ENCODE measurements at places on chromosomes 16 and 17.
A peak's percentile ranks its signal among the peaks of the same experiment; 100 is the strongest.

DNA sequence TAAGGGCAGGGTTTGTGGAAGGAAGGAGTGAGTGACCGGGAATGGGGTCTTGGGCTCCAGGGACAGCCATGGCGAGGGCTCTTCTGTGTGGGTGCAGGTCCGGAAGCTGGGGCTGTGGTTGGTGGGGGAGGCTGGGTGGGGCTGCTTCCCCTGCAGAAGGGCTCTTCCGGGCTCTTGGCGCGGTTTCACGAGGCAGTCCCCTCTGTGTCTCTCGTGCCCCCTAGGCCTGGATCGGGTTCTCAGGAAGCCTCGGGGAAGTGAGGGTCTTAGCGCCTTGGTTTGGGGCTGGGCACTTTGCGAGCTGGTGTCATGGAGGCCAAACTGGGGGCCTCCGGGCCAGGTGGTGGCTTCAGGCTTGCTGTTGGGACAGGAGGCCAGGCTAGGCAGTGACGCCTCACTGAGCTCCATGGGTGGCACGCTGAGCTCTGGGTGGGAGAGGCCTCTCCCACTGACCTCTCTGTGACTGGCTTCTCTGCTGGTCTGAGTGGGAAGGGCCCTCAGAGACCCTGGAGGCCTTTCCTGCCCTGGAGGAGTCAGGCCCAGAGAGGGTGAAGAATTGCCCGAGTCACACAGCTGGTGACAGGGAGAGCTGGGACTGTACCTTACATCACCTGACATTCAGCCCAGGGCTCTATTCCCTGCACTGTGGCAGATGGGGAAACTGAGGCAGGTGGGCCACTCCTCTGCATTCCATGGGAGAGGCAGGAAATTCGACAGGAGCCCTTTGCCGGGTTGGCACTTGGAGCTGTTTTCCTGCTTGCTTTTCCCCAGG, 8.2 kb downstream of the ADCY7 start:
- no peak for DNase-seq

DNA sequence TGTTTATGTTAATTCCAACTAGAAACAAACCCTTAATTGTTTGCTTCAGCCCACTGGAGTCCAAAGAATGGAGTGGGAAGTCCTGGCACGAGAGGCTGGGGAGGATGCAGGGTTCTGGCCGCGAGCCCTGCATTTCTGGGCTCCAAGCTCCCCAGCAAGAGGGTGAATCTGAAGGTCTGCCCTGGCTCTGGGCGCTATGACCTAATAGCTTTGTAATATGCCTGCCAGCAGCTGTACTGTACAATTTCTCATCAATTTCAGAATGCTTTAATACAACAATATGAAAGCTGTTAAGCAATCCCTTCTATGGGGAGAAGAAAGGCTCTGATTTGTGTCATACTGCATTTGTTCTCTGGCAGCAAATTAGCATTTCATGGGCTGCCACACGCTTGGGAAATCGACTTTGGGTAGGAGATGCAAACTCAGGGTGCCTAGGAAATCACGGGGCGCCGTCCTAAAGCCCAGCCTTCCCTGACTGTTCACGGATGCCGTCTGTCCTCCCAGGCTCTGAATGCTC, 43.8 kb downstream of the NDEL1 start:
- no peak for DNase-seq

GRCh38 chr17:70307430-70308225, 138.3 kb downstream of the KCNJ2 start:
- DNase-seq: no peak

- no peak for DNase-seq
Measured at GRCh38 chr16:11627822-11628457, 40.3 kb upstream of the SNN start.

DNA sequence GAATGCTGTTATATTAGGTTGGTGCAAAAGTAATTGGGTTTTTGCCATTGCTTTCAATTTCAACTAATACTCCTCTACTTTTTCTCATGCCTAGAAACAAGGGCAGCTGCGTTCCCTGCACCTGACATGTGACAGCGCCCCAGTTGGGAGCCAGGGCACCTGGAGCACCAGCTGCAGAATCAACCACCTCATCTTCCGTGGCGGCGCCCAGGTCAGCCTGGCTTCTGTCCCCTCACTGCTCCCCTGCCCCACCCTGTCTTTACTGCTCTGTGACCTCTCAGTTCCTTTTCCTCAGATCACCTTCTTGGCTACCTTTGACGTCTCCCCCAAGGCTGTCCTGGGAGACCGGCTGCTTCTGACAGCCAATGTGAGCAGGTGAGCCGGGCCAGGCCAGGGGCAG, 16.4 kb upstream of the ITGAD start:
- no peak for DNase-seq

- no peak for DNase-seq
Measured at GRCh38 chr17:57902800-57903759, 52.1 kb downstream of the CUEDC1 start.

GRCh38 chr17:42989726-42990652, 8.2 kb upstream of the RPL27 start:
- DNase-seq: no peak

- DNase-seq: no peak
Measured at GRCh38 chr16:80100186-80100585, 440.6 kb upstream of the DYNLRB2 start.

DNA sequence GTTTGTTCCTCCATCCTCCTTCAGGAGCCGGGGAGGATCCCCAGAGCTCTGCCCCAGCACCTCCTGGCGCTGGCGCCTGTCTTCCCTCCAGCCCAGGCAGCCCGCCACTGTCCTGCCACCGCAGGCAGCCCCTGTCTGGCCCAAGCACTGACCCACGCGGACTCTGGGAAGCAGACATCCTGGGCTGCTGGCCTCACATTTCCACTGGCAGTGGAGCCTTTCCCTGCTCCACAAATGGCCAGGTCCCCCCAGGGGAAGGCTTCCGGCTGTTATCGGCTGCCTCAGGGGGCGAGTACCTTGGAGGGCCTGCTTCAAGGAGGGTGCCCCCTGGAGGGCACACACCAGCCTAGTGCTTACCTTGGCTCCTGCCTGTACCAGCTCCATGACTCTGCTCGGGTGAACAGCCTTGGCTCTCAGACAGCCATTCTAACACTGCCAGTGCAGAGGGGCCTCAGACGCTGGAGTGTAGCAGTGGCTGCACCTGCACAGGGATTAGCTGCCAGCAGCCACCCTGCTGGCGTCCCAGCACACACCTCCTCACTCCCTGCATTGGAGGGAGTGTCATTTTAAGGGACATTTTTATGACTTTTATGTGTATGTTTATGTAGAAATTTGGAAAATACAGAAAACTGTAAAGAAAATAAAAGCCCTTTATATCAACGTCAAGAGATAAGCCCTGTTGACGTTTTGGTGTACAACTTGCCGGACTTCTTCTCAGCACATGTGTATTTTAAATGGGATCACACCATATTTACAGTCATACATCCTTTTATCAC, 21.0 kb downstream of the ACE start:
- no peak for DNase-seq

DNA sequence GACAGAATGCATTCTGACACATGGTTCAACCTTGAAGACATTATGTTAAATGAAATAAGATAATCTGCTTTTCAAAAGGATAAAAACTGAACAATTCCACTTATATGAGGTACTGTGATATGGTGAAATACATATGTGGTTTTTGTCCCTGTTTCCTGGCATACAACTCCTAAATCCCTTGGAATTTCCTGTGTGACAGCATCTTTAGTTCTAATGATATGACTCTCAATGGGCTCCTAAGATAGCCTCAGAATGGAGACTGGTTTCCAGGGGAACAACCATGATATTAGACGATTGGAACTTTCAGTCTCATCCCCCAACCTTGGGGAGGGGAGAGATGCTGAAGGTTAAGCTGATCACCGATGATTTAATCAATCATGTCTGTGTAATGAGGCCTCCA, 37.7 kb upstream of the PHLPP2 start:
- DNase-seq: no peak

DNA sequence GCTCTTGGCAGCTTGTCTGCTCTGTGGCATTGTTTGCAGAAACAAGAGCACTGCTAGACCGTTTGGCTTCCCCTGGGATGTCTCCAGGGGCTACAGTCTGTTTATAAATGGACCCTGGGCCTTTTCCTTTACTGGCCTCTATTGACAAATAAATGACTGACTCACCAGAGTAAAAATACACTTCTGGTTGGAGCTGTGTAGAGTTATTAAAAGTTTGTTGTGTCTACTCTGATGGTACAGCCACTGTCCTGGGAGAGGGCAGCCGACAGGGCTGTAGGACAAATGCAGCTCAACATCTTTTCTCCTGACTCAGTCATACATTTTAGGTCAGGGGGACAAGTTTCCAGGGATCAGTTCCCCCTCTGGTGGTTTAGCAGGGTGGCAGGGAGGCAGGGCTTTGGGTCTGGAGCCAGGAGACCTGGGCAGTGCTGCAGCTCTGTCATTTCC, 30.0 kb downstream of the FOXL1 start:
- no peak for DNase-seq

DNA sequence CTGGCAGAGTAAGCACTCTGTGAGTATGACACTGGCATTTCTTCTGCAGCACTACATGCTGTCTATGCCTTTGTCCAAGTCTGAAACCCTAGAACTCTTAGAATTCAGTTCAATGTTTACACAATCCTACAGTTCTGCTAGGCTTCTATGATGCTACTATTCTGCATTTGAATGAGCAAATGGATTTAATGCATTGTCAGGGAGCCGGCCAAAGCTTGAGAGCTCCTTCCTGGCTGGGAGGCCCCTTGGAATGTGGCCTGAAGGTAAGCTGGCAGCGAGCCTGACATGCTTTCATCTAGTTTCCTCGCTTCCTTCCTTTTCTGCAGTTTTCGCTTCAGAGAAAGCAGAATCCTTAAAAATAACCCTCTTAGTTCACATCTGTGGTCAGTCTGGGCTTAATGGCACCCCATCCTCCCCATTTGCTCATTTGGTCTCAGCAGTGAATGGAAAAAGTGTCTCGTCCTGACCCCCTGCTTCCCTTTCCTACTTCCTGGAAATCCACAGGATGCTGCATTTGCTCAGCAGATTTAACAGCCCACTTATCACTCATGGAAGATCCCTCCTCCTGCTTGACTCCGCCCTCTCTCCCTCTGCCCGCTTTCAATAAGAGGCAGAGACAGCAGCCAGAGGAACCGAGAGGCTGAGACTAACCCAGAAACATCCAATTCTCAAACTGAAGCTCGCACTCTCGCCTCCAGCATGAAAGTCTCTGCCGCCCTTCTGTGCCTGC, at the start of gene CCL2:
CCL2 (plus strand) TSS at position 635 of the 730 bp plus-strand sequence; CDS start at position 700, 65 bp downstream.
- DNase-seq: peak; percentile 55

DNA sequence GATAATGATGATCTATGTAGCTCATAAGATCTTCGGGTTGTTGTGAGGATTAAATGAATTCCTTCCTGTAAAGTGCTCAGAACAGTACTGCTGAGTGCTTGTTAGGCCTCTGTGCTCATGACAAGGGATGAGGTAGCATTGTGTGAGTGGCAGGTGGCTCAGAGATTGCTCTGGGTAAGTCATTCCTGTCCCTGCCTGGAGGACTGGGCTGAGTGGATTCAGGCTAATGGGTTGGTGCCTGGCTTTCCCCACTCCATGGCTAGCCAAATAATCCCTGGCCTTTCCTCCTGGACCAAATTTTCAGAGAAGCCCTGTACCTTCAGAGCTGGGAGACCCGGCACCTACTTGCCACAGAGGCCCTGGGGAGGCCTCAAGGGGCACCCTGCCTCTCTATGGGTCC, 1.3 kb upstream of the CCDC92B start:
- DNase-seq: no peak

- DNase-seq: no peak
Measured at GRCh38 chr17:65433592-65433991, 127.9 kb downstream of the AXIN2 start.

DNA sequence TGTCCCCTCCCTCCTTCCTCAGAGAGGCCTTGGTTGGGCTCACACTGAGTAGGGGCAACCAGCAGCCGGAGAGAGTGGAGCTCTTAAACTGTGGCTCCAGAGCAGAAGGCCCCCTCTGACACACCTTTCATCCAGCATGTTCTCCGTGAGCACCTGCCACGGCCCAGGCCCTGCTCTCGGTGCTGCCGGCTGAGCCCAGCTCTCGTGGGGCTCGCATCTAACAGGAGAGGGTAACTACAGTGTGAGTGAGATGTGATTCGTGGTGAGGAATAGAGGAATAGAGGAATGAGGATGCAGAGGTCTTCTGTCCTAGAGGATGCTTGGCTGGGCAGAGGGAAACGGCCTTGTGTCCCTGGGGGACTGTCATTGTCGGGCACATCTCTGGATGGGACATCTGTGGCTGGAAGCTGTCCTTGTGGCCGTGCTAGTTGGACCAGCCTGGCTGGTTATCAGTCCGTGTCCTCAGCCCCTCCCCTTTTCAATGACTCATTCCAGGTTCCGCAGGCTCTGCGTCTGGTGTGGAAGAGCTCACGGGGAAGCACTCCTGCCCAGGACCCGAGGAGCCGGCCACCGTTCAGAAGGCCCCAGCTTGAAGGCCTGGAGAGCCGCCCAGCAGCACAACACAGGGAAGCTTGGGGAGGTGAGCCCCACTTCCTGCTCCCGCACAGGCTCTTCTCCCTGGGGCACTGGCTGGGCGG, 11.9 kb upstream of the DNASE1 start:
- DNase-seq: no peak

DNA sequence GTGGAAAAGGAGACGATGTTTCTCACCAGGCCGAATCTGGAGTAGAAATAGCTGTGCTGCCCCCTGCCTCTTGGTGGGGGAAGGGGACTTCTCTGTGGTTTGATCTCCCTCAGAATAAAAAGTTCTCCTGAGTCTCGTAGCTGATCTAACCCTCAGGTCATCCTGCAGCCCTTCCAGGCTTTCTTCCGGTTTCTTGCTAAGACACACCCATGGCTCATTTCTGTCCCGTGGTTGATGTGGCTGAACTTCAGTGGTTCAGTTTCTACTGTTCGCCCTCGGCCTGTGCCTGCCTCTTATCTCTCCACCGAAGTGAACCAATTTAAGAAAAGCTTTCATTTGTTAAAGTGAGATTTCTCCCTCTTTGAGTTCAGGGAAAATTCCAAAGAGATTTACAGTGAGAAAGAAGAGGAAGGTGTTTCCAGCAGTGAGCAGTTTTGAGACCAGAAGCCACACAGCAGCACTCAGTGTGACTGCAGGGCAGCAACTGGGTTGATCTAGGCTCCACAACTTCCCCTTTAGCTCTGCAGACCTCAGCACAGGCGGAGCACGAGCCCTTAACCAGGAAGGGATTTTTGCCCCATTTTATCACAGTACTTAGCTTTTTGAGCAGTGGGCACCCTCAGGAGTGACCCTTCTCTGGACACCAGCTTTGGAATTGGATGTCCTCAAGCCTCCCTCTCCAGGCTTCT, 34.9 kb upstream of the CACNG5 start:
- DNase-seq: no peak

DNA sequence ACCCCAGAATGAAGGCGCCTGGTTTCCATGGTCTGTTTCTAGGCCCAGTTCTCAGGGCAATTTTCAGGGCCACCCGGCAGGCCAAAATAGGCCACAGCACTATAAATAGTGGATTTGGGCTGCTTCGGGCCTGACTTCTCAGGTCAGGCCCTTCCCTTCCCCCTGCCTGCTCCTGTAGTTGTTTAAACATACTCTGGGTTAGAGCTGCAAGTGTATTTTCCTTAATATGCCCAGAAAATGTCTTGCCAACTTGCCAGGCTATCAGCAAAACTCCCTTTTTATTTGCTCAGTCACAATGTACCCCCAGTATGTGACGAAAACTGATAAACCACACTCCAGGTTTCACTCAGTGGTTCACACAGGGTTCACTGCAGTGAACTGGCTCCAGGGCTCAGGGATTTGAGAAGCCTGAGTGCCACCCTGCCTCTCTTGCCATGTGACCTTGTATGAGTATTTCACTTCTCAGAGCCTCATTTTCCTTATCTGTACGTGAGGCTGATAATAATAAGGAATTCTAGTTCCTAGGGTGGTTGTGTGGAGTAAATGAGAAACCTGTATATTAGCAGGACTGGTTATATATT, 76.5 kb downstream of the GPRC5B start:
- no peak for DNase-seq

GRCh38 chr17:77923776-77924513, 34.6 kb upstream of the TNRC6C start:
- DNase-seq: no peak

All from right renal pelvis (tissue), 4 donors.